ENCODE measurements at places on chromosomes 2 and 18. TPM values are rescaled to one million over a fixed set of nuclear protein-coding genes. Genes with fewer than 3 reads are reported as not detected.

The CDH19 gene
- not detected for polyA plus RNA-seq

The ST8SIA5 gene
- polyA plus RNA-seq: 0.10 TPM

The KLF7 gene
- polyA plus RNA-seq: 42.5 TPM

The MRPL30 gene
- polyA plus RNA-seq: 26.5 TPM

The POTEC gene
- polyA plus RNA-seq: not detected

The LOXHD1 gene
- polyA plus RNA-seq: not detected

The SH2D6 gene
- 0.10 TPM for polyA plus RNA-seq

The KCNF1 gene
- polyA plus RNA-seq: 0.08 TPM

The TEX44 gene
- polyA plus RNA-seq: not detected

The CYP27A1 gene
- polyA plus RNA-seq: 0.27 TPM

The PRKCE gene
- polyA plus RNA-seq: 1.5 TPM

The DYSF gene
- polyA plus RNA-seq: 12.9 TPM
